ENCODE measurements at places on chromosomes 2 and 18. TPM values are rescaled to one million over a fixed set of nuclear protein-coding genes. Genes with fewer than 3 reads are reported as not detected.

Gene RAD51AP2
- total RNA-seq = not detected

Gene CXCR1
- total RNA-seq = not detected

DNA sequence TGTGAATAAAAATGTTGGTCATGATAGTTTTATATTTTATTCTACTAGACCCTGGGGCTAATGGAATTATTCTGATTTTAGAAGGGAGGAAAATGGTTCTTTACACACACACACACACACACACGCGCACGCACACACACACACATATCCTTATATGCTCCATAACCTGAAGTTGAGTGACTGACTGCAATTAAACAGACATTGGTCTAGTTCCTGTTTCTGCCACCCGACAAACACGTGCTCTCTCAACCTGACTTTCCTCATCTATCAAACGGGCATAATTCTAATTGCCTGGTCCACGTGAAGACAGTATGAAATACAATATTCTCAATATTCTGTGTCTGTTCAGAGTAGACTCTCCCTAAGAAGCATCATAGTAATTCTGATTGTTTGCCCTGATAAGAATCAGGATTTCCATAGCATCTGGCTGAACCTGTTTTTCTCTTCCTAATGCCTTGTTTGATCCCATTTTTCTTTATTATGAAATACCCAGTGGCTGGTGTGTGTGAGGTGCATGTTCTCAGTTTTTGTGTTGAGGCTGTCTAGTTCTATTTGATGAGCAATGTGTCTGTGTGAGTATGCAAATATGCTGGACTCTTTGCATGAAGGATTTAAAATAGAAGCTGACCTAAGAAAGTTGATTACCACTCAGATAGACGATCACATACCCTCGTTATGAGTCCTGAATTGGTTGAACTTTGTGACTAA is 51.0 kb downstream of the SETBP1 start:
- no peak for DNase-seq

DNA sequence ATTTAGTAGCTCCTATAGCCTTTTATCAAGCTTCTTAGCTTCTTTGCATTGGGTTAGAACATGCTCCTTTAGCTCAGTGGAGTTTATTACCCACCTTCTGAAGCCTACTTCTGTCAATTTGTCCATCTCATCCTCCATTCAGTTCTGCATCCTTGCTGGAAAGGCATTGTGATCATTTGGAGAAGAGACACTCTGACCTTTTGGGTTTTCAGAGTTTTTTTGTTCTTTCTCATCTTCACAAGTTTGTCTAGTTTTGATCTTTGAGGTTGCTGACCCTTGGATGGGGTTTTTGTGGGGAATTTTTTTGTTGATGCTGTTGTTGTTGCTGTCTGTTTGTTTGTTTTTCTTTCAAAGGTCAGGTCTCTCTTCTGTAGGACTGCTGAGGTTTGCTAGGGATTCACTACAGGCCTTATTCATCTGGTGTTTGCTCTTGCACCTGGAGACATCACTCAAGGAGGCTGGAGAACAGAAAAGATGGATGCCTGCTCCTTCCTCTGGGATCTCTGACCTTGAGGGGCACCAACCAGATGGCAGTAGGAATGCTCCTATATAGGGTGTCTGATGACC is 13.9 kb upstream of the TANK start:
- no peak for DNase-seq

- peak; percentile 60 for DNase-seq
Observed at GRCh38 chr2:19733951-19734425, 167.8 kb downstream of the TTC32 start.

DNA sequence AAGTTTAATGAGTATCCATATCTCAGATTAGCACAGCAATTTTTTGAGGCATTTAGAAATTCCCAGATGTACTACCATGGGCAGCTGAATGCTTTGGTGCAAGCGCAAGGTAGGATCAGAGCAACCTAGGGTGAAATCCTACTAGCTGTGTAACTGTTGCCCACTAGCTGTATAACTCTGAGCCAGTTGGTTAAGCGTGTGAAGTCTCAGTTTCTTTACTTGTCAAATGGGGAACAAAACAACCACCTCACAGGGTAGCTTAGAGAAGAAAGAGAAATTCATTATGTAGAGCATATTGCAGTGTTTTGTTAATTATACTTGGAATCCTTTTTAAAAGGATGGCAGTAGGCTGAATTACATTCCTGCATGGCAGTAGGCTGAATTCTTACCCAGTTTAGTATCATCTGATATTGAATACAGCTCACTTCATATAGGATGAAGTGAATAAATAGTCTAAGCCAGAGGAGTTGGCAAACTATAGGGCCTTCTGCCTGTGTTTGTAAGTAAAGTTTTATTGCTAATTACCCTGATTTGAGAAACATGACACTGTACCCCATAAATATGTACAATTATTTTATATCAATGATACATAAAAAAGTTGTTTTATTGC is 180.7 kb downstream of the PLCL1 start:
- DNase-seq = no peak

DNA sequence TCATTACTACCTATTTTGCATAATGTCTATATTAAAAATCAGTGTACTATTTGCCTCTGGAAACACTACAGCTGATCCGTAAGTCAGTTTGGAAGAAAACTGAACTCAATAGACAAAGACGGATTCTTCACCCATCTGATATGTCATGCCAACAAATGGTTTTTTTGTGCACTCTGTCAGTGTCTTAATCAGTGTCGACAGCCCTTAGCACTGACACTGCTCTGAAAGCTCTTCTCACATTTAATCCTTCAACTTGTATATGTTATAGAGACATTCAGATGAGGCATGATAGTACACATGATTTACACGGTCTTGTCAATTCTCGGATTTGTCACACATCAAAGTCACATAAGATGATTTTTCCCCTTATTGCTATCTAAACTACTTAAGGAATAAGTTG is 347.5 kb upstream of the GALNT5 start:
- DNase-seq = no peak

DNA sequence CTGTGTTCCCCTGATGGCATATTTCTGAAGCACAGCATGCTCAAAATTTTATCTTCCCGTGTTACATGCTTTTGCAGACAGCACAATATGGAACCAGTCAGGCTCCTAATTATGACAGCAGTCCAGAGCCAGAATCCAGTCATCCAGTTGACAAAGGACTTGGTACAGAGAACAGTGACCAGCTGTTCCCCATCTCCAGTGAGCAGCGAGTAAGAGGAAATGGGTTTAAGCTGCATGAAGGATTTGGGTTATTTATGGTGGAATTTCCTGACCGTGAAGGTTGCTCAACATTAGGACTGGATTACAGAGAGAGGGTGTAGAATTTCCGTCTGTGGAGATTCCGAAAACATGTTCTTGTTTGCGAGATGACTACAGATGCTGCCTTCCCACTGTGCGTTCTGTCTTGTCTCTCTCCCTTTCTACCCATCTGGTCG is 24.4 kb downstream of the SGPP2 start:
- DNase-seq = peak; percentile 23

- no peak for DNase-seq
Observed at GRCh38 chr2:112529757-112530156, 12.5 kb upstream of the POLR1B start.

GRCh38 chr2:165147186-165148045 is 56.4 kb downstream of the SCN3A start:
- DNase-seq = no peak

GRCh38 chr2:29462293-29462692 is 347.1 kb downstream of the CLIP4 start:
- DNase-seq = peak; percentile 54

DNA sequence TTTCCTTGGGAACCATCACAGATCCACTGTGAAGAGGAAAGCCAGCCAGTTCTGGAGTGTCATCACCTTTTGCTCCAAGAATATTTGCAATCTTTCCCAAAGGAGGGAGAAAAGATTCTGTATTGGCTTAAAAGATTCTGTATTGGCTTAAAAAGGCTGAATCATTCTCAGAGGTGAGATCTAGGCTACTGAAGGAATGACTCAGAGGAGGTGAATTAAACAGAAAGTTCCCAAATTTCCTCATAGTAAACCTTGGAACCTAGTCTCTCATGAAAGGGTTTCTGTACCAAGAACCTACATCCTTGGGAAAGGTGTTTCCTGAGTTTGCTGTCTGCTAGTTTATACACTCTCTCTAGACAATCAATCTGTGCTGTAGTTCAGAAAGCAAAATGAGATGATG is 34.1 kb upstream of the GRB14 start:
- DNase-seq = no peak

DNA sequence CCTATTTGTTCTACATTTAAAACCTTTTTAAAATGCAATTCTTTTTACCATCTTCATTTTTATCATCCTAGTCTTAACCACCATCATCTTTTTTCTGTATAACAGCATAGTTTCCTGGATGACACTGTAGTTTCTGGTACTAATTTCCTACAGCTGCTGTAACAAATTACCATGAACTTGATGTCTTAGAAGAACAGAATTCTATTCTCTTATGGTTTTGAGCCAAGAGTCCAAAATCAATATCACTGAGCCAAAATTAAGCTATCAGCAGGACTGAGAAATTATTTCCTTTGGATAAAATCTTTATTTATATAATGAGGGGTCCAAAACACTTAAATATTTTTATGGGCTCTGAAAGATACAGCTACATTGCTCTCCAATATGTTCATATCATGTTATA is 539.3 kb downstream of the METTL4 start:
- no peak for DNase-seq

Gene LAMA3
- 16.0 TPM for total RNA-seq

DNA sequence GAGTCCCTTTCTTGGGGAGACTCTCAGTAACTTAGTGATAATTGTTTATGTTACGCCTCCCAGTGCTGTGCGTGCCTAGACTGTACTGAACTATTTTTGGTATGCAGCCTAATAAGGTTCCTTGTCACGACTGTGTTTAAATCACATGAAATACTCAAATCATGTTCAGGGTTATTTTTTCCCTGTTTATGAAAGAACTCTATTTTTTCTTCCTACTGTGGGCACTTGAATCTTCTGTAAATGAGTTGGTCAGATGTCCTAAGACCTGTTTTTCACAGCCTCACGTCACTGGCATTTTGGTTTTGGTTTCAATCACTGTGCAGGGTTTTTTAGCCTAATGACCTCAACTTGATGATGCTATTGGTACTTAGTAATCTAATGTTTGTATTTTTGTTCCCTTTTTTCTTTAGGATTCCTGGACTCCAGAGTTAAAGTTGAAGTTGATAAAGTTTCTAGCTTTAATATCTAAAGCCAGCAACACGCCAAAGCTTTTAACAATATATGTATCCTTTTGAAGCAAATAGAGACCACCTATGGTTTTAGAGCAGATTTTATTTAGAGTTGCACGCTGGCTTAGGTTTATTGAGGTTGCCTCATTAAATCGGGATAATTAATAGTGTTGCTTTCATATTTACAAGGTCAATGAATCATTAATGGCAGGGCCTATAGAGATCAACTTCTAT is 24.0 kb downstream of the ARMC9 start:
- no peak for DNase-seq

DNA sequence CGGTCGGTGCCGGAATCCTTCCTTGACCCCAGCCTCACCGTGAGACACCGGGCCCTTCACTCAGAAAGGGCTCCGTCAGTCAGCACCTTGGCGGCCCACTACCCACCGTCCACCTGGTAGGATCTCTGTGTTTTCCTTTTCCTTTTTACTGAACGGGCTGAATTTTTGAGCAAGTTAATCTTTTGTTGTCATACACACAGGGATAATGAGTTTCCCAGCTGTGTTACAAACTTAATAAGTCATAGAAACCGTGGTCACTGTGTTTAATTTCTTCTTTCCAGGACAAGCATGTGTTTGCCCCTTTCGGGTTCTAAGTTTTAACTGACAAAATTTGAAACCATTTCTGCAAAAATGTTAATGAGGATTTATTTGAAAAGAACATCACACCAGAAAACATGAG is 39.0 kb upstream of the TPO start:
- DNase-seq = no peak

Gene DNAJC10
- total RNA-seq = 86.0 TPM

Gene RTKN
- total RNA-seq = 12.7 TPM

GRCh38 chr2:219142329-219142728 is 18.3 kb downstream of the NHEJ1 start:
- peak; percentile 98 for DNase-seq

DNA sequence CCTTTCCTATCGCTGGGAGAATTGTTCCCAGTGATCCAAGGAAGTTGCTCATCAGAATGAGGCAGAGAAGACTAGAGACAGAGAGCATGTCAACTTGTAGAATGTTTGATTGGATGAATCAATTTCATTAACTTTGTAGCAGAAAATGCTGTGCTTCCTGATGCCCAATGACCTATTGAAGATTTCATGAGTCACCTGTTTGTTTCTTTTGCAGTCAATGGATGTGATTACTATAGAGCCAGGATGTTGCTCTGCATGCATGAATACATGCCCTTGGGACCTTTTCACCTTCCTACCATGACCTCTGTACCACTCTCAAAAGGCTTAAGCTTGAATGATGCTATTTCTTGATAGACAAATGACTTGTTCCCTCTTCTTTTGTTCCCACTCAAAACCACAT is 23.3 kb downstream of the SCG2 start:
- no peak for DNase-seq

Gene CAPG
- total RNA-seq = 283 TPM

Gene ZBTB7C
- 0.10 TPM for total RNA-seq

- DNase-seq = peak; percentile 5
Observed at GRCh38 chr2:88521445-88522073, 69.1 kb upstream of the FOXI3 start.

GRCh38 chr2:70069049-70069448 is 18.2 kb upstream of the PCBP1 start:
- DNase-seq = no peak
